ENCODE measurements at places on chromosomes 7 and 10. TPM values are rescaled to one million over a fixed set of nuclear protein-coding genes. Genes with fewer than 3 reads are reported as not detected.

The ABCC2 gene
- 2.3 TPM for total RNA-seq

DNA sequence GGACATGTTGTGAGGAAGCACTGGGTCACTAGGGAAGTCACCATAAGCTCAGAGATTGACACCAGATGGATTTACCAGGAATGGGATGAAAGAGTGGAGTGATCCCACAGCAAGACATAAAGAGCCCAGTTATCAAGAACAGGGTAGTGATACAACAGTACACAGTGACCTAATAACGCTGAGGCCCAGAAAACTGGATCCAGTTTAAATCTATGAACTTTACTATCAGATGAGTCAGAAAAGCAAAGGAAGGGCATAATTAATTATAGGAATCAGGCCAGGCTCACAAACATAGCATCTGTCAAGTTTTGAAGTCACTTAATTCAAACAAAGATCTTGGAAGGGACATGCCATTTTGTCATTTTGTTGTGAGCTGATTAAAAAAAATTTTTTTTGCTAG, 73.5 kb downstream of the LRRN3 start:
- no peak for DNase-seq

The ZPBP gene
- total RNA-seq, result 0.22 TPM

The MAT1A gene
- 1.1 TPM for total RNA-seq

DNA sequence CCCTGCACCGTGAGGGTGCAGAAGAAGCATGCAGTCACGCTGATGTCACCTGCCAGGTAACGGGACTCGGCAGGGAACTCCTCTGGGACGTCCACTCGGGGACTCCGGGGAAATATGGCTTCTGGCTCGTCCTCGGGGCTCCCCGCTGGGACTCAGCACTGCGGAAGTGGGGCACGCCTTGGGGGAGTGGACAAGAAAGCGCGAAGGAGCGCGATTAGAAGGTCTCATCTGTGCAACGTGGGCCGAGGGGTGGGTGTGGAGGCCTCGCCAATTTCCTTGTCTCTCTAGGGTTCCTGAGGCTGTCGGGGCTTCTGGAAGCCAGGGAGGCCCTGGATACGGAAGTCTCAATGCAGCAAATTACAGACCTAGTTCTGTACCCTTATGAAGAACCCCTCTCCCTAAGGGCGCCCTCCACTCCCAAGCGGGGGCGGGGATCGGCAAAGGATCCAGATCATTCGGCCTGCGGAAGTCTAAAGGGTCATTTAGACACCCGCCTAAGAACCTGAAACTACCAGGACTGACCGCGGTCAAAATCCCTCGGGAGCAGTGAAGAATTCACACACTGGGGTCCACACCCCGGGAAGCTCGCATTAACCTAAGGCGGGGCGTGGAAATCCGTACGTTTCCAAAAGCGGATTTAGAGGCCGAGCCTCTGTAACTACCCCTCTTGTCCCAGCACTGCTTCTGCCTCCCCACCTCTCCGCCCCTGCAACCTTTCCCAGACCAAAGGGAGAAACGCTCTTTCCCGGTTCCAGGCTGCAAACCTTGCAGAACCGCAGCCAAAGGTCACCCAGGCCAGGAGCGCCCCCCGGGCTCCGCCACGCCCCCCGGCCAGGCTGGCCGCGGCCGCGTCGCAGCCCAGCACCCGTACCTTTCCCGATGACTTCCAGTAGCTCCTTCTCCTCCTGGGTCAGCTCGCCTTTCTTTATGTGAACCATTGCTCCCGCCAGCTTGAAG, 640 bp downstream of the ANKMY2 start:
- peak; percentile 79 for DNase-seq
